Progenitor cell of endocrine pancreas (in vitro differentiated cells): ENCODE measurements at places on chromosomes 16 and 17. TPM values are rescaled to one million over a fixed set of nuclear protein-coding genes. Genes with fewer than 3 reads are reported as not detected.

GRCh38 chr16:2798723-2799204, 494 bp downstream of the PRSS41 start:
- H3K4me3 ChIP-seq, result no peak overlapping the region
- H3K27me3 ChIP-seq, result peaks cover 3% of the 10 kb centered on the region
- no peak for DNase-seq

The LITAFD gene
- not detected in 2 replicates for total RNA-seq

GRCh38 chr17:68953340-68953997, 1.7 kb downstream of the ABCA8 start:
- H3K27me3 ChIP-seq, result no peaks in the 10 kb centered on the region
- DNase-seq, result no peak
- no peak overlapping the region for H3K27ac ChIP-seq
- no peak overlapping the region for H3K4me3 ChIP-seq
- no peaks in the 10 kb centered on the region for H3K36me3 ChIP-seq

GRCh38 chr16:75703306-75703705, 2.0 kb upstream of the DUXB start:
- H3K27me3 ChIP-seq, result no peaks in the 10 kb centered on the region
- no peak overlapping the region for H3K27ac ChIP-seq
- H3K4me3 ChIP-seq, result no peak overlapping the region
- no peaks in the 10 kb centered on the region for H3K4me1 ChIP-seq
- DNase-seq, result no peak
- H3K36me3 ChIP-seq, result no peaks in the 10 kb centered on the region

GRCh38 chr16:49776085-49776595, 79.8 kb downstream of the ZNF423 start:
- H3K27me3 ChIP-seq, result no peaks in the 10 kb centered on the region
- H3K27ac ChIP-seq, result peak overlapping the region; percentile 56
- H3K4me3 ChIP-seq, result no peak overlapping the region
- DNase-seq, result no peak

DNA sequence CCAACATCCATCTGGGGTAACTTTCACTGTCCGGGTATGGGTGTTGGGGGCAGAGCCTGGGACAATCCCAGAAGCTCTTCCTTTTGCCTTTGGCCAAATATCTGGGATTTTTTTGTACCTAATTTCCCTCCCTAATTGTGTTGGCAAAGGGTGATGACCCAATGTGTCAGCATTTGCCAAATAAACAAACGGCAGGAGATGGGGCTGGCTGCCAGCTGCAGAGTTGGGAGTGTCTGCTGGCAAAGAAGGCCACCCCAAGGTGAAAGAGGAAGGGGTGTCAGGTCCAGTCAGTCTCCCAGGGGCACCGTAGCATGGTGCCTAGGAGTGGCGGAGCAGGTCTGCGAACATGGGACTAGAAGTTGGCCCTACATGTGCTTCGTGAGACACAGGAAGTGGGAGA, 73.0 kb downstream of the SLC6A2 start:
- H3K36me3 ChIP-seq, result no peaks in the 10 kb centered on the region
- DNase-seq, result no peak
- H3K4me1 ChIP-seq, result no peaks in the 10 kb centered on the region
- H3K27ac ChIP-seq, result no peak overlapping the region
- no peak overlapping the region for H3K4me3 ChIP-seq

The KRTAP4-4 gene
- not detected in 2 replicates for total RNA-seq
